ENCODE measurements at places on chromosomes 7 and 10.

DNA sequence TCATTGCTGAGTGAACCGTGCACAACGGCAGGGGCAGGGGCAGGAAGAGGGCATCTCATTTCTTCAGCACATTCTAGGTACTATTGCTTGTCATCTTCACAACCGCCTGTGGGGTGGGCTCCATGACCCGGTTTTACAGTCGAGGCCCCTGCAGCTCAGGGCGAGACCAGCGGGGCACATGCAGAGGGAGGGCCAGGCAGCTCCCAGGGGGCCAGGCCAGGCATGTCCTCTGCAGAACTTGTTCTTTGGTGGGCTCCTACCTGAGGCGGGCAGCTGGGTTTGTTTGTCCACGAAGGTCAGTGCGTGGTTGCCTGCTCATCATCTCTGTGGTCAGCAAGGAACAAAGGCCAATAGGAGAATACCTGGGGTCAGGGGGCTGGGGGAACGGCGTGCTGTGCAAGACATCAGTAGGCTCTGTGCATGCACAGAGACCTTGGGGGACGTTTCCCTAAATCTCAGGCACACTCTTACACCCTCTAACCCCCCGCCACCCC is 75.1 kb upstream of the LEP start:
- no peak for DNase-seq

GRCh38 chr7:135380351-135380750 is 129.6 kb downstream of the CNOT4 start:
- DNase-seq = no peak

DNA sequence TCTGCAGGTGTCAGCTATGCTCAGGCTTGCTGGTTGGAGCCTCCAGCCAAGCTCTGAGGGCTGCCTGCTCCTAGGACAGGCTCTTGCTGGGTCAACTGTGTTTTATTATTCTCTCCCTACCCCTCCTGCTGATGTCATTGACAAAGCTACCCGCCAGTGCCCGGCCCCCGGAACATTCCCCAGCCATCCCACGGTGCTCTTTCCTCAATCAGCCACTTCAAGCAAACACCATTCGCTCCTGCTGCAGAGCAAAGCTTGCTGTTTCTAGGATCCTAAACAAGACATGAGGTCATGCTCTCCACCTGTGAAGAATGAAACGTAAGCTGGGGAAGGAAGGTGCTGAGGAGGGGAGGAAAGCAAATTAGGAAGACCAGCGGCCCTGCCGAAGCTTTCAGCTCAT is 2.1 kb upstream of the C10orf71 start:
- no peak for DNase-seq

DNA sequence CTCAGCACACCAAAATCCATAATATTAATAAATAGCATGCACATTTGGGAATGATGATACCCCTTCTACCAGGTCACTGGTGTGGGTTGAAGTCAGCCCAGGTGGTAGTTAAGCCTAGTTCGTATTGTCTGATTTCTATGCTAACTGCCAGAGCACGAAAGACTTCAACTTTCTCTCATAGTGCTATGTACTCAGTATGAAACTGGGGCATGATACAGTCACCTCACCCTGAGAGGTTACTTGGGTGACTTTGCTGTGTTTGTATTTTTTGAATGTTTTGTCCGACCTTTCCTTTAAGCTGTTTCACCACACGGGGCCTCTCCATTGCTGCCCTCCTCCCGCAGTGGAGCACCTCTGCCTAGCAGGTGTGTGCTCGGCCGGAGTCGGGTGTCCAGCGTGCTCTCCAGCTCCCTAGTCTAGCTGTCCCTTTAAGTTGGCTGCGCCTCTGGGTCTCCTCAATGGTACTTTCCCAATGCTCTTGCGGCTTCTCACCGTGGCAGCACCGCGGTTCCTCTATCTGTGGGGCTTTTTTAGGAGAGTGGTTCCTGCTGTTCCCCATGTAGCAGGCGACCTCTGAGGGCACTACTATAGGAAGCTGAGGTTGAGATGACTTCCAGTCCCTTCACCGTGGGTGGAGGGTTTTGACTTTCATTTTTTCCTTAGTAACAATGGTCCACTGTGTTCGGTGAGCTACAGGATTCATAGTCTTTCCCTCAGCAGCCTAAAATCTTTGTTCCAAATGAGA is 524.0 kb upstream of the PFKP start:
- no peak for DNase-seq

DNA sequence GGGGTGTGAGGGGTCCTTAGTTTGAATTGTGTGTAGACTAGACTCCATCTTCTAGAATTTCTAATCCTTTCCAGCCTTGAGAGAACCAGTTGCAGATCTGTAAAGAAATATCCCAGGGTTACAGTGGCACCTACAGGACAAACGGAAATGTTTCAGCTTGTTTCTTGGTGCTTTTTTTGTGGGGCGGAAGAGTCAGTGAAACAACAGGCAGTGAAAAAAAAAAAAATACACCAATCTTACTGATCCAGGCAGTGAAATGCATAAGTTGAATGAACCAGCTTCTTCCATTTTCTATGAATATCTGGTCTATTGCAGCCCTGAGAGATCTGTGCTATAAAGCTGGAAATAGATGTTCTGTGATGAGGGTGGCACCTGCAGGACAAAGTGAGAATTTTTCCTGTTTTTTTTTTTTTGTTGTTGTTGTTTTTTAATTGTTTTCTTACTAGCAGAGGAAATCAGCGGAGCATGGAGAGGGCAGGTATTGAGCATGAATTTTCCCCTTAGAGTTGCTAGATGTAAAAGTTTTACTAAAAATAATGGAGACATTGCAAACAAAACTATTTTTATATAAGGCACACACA is 81.9 kb upstream of the DYNC1I1 start:
- DNase-seq = no peak

DNA sequence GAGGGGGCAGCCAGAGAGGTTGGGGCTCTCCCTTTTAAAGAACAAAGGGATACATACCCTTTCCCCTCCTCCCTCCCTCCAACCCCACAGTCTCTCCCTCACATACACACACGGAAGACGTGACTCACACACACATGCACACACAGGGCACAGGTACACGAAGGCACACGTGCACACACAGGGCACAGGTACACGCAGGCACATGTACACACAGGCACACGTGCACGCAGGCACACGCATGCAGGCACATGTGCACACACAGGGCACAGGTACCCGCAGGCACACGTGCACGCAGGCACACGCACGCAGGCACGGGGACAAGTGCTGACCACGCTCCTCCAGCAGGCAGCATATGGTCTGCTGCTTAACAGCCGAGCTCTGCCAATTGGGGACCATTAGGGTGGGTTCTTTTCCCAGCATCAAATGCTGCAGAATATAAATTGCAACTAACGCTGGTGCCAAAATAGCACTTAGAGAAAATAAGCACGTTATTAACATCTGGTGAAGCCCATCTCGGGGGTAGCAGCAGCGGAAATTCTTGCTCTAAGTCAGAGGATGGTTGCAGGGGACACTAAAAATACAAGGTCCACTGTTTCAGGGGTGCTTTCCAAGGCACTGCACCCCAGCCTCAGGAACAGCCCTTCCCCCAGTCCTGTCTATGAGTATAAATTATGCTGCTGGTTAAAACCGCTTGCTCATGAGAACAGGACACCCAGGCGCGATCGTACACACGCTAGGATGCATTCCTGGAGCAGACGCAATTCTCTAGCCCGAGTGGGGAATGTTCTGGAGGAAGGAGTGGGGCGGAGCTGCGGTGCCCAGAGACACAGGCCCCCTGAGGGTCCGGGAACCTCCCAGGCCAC is 55.2 kb upstream of the TNRC18 start:
- DNase-seq = no peak

GRCh38 chr7:142833174-142834048 is 21.5 kb upstream of the EPHB6 start:
- no peak for DNase-seq

- DNase-seq = no peak
Measured at GRCh38 chr10:122462533-122463465, 1.4 kb downstream of the HTRA1 start.

- no peak for DNase-seq
Measured at GRCh38 chr7:19932549-19933249, 159.3 kb upstream of the TMEM196 start.

GRCh38 chr7:41134300-41135255 is 568.3 kb downstream of the INHBA start:
- no peak for DNase-seq

GRCh38 chr10:3098689-3099088 is 31.3 kb downstream of the PFKP start:
- no peak for DNase-seq

DNA sequence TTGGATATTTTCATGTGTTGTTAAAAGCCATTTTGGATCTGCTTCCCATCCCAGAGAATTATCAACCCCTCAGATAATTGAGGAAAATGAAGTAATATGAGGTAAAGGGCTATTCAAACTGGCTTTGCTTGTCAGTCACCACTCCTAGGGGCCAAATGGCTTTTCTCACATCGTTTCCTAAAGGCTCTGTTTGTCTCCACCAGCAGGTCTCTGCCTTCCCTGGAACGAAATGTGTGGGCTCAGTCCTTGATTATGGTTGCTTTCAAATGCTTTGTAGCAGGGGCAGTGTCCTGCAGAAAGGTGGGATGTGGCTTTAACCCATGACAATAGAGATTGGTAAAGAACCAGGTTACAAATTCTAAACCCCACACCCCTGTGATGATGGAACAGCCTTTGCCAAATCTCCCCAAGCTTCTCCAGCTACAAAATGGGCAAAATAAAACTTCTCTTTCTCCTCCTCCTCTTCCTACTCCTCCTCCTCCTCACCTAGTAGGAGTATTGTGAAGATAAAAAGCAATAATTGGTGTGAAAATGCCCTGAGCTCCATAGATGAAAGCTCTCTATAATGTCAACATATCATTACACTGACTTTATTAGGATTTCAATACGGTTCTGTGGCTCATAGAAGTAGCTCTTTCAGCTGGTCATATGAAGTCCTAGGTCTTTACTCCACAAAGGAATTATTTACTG is 127.6 kb downstream of the CHN2 start:
- no peak for DNase-seq

- no peak for DNase-seq
Measured at GRCh38 chr10:100129424-100129823, 47.8 kb upstream of the CPN1 start.

DNA sequence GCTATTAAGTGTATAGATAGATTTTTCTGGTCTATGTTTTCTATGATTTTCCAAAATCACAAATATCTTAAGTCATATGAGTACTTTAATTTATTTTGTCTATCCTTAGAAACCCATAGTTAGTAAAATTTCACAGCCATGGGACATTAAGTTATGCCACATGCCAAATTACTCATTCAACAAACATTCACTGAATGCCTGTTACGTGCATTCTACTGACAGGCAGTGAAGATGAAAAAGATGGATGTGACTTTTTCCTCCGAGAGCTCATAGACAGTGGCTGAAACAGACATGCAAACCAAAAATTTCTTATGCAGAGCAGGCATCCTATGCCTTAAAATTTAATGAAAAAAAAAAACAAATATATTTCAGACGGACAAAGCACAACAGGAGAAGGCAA is 84.9 kb downstream of the CHRM2 start:
- DNase-seq = no peak

GRCh38 chr10:124318811-124319210 is 99.9 kb downstream of the OAT start:
- no peak for DNase-seq

DNA sequence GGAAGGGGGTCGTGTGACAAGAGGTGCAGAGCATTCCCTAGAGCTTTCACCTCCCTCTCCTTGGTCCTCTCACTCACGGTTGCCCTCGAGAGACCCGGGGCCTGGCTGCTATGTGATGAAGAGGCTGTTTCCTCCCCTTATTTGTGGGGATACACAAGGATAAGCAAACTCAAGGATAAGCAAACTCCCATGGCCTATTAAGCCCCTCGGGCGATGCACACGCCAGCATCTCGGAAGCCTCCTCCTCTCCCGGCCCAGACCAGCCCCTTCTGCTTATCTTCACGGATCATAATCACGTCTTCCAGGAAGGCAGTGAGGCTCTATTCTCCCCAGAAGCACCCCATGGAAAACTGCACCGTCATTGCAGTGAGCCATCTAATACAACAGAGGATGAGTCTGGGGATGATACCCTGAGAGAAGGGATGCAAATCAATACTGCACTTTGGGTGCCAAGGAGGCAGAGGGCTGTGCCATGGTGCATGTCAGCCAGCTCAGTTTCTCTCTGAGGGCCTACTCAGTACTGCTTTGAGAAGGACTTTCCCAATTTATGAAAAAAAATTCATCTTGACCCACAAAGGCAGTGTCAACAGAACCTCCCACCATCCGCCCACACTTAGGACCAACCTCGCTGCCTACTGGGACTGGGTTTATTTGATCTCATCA is 22.2 kb downstream of the TMEM273 start:
- DNase-seq = no peak

DNA sequence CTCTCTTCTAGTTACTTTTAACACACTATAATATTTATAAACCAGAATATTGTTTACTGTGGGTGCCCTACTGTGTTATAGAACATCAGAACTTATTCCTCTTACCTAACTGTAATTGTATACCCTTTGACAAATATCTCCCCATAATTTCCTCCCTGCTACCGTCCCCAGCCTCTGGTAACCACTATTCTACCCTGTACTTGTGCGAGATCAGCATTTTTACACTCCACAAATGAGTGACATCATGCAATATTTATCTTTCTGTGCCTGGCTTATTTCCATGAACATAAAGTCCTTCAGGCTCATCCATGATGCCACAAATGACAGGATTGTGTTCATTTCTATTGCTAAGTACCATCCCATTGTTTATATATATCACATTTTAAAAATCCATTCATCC is 139.8 kb upstream of the RSU1 start:
- no peak for DNase-seq

GRCh38 chr7:140591180-140591902 is 49.3 kb downstream of the DENND2A start:
- DNase-seq = no peak

GRCh38 chr10:636016-636730 is 53.3 kb downstream of the DIP2C start:
- no peak for DNase-seq

GRCh38 chr7:155871211-155871610 is 58.9 kb upstream of the SHH start:
- no peak for DNase-seq

GRCh38 chr7:98745722-98746318 is 124.0 kb downstream of the TMEM130 start:
- peak; percentile 59 for DNase-seq

- DNase-seq = no peak
Measured at GRCh38 chr7:38973760-38974159, 3.9 kb upstream of the POU6F2 start.

DNA sequence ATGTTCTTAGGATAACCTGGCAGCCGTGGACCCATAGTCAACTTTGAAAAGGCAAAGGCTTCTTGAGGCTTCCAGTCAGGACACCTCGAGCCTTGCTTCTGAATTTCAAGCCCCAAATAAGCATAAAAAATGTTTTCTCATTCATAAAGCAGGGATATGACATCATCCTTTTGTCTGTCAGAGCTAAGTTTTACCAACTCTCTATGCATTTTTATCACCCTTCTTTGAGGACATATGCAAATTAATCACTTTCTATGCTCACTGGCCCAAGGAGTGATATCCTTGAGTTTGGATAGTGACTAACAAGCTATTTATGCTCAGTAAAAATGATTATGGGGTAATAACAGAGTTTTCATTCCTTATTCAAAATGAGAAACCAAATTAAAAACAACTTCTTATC is 159.4 kb downstream of the ANLN start:
- no peak for DNase-seq

GRCh38 chr7:20825555-20825954 is 38.9 kb upstream of the SP8 start:
- DNase-seq = no peak

GRCh38 chr10:12177642-12178041 is 18.0 kb downstream of the NUDT5 start:
- no peak for DNase-seq

- DNase-seq = no peak
Measured at GRCh38 chr10:71453186-71453585, 56.5 kb downstream of the CDH23 start.

- DNase-seq = no peak
Measured at GRCh38 chr7:39285256-39285655, 280.9 kb upstream of the YAE1 start.
